ENCODE measurements at places on chromosomes 16 and 17.
A peak's percentile ranks its signal among the peaks of the same experiment; 100 is the strongest.

DNA sequence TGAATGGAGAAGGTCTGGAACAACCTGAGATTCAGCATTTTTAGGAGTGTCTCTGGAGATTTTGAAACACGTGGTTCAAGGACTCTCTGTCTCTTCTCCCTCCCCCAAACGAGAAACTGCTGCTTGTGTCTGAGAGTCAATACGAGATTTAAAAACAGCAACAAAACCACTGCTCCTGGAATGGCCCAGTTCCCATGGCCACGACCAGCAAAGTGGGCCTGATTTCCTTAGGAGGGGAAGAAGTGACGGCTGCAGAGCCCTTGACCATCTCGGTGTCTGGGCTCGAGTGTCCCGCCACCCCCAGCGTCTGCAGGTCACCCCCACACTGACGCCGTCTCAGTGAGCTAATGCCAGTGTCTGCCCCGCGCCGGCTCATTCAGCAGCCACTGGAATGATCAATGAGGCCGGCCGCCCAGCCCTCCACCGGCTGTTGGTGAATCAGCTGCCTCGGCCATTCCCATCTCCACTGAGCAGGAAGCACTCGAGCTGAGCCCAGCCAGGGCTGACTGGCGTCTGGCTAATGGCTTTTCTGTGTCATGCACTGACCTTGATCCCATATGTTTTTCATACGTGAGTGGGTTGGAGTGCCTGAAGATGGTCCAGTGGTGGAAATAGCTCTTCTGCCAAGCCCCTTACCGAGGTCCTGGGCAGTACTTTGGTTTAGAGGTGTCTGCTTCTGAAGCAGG, 151.8 kb downstream of the PITPNC1 start:
- no peak for DNase-seq

DNA sequence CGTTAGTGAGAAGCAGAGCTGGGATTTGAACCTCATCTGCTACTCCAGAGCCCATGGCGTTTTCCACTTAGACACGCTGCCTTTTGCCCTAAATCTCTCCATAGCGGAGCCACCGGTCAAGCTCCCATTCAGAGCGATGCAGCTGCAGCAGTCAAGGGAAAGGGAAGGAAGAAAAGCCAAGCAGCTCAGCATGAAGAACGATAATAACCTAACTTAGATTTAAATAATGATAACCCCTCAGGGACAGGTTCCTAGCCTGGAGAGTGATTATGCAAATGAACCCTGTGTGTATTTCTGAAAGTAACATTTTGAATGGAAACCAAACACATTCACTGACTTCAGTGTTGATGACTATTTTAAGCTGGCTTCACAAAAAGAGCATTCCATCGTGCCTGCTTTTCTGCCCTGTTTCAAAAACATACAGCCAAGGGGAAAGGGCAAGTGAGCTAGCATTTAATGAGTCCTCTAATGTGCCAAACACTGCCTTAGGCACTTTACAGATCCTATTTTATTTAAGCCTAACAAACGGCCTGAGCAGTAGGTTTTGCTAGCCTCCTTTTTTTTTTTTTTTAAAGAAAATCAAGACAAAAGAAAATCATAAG, 798.3 kb downstream of the CDH8 start:
- no peak for DNase-seq

- DNase-seq, result no peak
Observed at GRCh38 chr17:2705263-2705662, 6.3 kb downstream of the CLUH start.

- DNase-seq, result no peak
Observed at GRCh38 chr17:31595076-31595475, 203.6 kb downstream of the RAB11FIP4 start.

DNA sequence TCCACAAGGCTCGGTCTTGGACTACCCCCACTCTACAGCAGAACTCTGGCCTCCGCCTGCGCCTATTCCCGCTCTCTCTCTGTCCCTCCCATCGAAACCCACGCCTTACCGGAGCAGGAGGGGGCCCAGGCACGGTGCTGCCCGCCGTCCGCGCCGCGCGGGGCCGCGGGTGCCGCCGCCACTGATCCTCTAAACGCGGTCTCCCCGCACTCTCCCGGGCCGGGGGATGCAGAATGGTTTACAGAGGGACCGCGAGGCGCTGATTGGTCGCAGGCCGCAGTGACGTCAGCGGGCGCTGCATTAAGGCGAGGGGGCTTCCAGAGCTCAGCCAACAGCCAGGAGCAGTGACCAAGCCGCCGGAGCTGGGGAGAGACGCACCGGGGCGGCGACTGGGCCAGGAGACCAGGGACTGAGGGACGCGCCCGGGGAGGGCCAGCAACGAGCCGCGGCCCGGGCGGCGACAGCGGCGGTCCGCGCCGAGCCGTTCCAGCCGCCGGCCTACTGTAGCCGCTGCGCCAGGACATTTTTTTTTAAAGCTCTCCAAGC, 747 bp upstream of the LHX1 start:
- DNase-seq, result no peak

DNA sequence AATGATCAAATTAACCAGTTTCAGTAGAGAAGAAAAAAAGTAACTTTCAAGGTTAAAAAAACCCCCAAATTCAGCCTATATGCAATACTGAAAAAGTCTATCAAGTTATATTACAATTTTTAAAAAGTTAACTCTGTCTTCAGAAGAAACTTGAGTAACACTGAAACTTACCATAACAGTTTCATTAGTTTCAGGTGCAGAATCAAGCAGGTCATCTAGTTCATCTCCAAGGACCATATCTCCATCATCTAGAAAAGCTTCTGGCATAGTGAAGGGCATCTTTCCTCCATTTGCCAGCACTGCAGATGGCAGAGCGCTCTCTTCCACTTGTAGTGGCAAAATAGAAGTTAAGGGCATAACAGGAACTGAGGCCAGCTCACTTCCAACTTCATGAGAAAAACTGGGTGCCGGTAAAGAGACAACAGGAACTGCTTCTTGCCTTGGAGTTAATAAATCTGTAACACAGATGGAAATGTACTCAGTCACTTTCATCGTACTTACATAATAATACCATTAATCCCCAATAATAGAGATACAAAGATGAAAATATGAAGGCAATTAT, 22.9 kb downstream of the ZC3H7A start:
- no peak for DNase-seq

GRCh38 chr16:85757341-85757822, 6.5 kb upstream of the C16orf74 start:
- DNase-seq, result no peak

GRCh38 chr17:29807520-29808361, 122.3 kb downstream of the SSH2 start:
- peak; percentile 48 for DNase-seq

- DNase-seq, result no peak
Observed at GRCh38 chr17:43003542-43004172, 2.9 kb upstream of the IFI35 start.

DNA sequence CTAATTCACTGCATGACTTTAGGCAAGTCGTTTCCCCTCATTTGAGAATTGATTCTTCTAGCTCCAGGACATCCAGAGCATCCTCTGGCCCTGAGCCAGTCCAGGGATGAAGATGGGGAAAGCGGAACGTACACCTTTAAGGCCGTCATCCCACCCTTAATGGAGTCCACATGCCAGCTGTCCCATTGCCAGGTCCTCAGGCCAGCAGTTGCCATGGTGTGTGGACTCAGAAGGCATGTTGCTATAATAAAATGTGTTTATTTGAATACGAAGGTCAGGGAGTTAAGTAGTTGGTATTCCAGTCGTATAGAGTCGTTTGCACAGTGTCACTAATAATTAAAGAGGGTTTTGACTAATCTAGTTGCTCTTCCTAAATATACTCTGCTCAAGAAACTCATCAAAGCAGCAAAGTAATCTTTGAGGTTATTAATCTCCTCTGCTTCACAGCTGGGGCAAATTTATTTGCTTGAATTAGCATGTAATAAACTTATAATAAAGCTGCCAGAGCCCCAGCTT, 30.4 kb downstream of the CCDC182 start:
- no peak for DNase-seq

- no peak for DNase-seq
Observed at GRCh38 chr16:559411-560203, 587 bp upstream of the PRR35 start.

GRCh38 chr17:44770166-44770925, 11.6 kb downstream of the ADAM11 start:
- no peak for DNase-seq

DNA sequence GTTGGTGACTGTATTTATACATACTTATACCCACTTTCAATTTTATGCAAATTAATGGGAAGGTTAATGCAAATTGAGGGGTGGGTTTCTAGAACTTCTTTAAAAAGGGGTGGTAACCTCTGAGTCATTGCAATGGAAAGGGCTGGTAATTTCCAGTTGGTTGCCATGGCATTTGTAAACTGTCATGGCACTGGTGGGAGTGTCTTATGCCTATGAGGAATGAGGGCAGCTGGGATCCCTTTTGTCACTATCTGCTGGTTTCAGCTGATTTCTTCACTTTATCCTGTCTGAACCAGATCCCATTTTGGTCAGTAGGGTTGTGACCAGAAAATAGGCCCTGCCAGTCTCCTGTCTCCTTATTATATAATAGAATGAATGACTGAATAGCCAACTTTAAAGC, 1006.7 kb upstream of the GOT2 start:
- DNase-seq, result no peak

DNA sequence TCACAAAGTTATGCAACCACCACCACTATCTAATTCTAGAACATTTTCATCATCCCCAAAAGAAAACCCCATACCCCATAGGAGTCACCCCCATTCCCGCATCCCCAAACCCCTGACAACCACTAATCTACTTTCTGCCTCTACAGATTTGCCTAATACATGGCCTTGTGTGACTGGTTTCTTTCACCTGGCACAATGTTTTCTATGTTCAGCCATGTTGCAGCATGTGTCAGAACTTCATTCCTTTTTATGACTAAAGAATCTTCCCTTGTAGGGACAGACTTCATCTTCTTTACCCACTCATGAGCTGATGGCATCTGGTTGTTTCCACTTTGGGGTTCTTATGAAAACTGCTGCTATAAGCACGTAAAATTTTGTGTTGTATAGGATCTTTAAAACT, 34.6 kb downstream of the CYTH1 start:
- DNase-seq, result no peak

DNA sequence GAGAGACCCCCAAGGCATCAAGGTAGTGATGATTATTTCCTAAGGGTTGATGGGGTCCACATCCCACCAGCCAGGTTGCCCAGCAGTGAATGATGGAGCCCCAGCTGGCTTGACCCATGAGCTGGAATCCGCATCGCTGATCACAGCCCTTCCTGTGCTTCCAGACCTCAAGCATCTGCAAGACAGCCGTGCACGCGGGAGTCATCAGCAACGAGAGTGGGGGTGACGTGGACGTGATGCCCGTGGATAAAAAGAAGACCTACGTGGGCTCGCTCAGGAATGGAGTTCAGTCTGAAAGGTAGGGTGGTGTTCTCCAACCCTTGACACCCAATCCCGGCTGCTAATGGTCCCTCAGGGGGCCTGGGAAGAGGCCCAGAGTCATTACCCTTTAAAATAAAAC, 69.3 kb downstream of the CRISPLD2 start:
- no peak for DNase-seq

DNA sequence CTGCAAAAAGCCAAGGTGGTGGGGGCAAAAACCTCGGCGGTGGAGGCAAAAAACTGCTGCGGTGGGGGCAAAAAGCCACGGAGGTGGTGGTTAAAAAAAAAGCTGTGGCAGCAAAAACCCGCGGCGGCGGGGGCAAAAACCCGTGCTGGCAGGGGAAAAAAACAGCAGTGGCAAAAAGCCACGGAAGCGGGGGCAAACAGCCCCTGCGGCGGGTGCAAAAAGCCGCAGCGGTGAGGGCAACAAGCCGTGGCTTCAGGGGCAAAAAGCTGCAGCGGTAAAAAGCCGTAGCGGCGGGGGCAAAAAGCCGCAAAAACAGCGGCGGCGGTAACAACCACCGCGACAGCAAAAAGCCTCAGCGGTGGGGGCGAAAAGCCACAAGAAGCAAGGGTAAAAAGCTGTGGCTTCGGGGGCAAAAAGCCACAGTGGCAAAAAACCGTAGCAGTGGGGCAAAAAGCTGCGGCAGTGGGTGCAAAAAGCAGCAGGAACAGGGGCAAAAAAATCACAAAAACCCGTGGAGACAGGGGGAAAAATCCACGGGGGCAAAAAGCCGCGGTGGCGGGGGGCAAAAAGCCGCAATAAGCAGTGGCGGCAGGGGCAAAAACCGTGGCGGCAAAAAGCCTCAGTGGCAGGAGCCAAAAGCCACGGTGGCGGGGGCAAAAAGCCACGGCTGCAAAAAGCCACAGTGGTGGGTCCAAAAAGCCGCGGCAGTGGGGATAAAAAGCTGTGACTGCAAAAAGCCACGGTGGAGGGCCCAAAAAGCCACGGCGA, 193.7 kb downstream of the SHCBP1 start:
- DNase-seq, result no peak

- DNase-seq, result no peak
Observed at GRCh38 chr16:55338646-55339045, 14.6 kb downstream of the IRX6 start.

DNA sequence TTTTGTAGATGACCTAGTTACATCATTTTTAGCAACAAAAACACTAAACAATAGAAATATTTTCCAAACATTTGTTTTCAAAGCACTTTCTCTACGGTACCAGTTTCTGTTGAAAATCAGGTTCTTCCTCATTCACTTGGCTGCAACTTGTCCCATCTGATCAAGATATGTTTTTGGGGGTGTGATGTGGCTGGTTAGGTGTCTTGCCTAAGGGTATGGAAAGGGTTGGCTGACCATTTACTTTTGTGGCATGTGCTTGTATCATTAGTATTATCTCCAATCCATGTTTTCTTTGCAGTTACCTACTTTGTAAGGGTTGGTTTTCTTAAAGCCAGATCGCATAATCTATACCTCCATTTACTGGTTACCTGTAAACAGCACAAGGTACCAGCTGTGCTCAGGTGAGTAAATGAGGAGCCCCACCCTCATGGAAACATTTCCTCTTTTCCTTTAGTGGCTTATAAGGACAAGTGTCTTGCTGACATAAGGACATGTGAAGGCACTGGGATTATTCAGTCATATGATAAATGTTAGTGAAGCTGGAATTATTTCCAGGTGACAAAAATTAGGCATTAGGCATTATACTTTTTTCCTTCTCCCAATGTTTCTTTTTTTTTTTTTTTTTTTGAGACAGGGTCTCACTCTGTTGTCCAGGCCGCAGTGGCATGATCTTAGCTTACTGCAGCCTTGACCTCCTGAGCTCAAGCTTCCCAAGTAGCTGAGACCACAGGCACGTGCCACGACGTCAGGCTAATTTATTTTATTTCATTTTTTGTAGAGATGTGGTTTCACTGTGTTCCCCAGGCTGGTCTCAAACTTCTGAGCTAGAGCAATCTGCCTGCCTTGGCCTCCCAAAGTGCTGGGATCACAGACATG, 162.0 kb downstream of the CCDC182 start:
- no peak for DNase-seq

GRCh38 chr17:73719588-73720071, 75.4 kb upstream of the SDK2 start:
- DNase-seq, result no peak

All from stimulated activated CD8-positive, alpha-beta memory T cell treated with anti-CD3 and anti-CD28 coated beads, Interleukin-2, amount 100 ng/mL, for 1 hour (primary cell).